ENCODE measurements at places on chromosomes 11 and 22.

DNA sequence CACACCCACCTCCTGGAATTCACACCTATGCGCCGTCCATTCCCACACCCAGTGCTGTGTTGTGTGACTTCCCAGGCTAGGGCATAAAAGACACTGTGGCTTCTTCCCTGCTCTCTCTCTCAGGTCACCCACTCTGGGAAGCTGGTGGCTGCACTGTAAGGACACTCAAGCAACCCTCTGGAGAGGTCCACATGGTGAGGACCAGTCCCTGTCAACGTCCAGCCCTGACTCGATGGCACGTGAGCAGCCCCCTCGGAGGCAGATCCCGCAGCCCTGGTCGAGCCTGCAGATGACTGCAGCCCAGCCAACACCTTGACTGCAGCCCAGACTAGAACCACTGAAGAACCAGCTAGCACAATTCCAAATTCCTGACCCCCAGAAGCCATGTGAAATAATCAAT is 16.2 kb downstream of the CBX7 start:
- no peak for DNase-seq

DNA sequence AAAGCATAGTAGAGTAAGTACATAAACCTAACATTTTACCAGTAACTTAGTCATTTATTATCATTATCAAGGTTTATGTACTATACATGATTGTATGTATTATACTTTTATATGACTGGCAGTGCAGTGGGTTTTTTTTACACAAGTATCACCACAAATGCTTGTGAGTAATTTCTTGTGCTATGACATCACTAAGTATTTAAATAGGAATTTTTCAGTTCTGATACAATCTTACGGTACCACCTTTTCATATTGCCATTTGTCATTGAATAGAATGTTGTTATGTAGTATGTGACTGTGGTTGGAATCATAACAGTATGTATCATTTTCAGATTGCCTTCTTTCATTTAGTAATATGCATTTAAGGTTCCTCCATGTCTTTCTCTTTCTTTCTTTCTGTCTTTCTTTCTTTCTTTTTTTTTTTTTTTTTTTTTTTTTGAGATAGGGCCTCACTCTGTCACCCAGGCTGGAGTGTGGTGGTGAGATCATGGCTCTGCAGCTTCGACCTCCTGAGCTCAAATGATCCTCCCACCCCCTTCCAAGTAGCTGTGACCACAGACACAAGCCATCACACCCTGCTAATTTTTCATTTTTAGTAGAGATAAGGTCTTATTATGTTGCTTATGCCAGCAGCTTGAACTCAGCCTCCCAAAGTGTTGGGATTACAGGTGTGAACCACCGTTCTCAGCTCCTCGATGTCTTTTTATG is 18.6 kb downstream of the ATM start:
- no peak for DNase-seq

GRCh38 chr11:33778675-33779074 is 4.4 kb upstream of the FBXO3 start:
- DNase-seq, result peak; percentile 37

GRCh38 chr11:2681408-2682145 is 18.2 kb downstream of the KCNQ1OT1 start:
- no peak for DNase-seq

DNA sequence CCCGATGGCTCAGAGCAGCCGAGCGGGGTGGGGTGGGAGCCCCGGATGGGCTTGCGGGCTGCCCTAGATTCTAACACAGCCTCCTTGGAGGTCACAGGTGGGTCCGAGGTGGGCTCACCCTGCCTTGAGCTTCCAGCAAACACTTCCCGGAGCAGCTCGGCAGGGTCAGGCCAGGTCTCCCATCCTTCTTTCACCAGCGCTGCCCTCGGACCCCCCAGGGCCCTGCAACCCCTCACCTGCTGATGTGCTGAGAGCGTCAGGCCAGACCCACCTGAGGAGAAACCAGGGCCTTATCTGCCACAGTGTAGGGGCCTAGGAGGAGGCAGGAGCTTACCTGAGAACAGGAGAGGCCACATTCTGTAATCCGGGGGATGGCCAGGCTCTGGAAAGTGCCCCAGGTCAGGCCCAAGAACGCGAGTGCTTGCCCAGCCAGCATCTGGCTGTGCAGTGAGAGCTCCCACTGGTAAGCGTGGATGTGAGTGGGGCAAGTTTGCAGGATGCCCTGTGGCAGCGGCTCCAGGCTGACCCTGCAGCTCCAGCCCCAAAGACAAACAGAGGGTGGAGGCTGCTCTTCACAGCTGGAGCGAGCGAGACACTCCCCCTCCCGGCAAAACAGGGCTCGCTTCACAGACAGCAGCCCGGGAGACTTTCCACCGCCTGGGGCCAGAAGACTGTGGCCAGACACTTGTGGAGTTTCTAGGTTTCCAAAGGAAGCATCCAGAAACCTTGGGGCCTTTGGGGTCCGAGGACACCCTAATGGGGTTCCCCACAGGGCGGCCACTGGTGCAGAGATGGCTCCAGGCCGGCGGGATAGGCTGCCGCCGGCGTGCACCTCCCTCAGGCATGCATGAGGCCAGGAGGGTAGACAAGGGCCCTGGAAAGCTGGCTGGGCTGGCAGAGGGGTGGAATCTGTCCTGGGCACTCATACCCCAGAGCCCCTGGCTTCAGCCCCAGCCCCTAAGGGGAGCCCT is at the start of gene IL17REL:
IL17REL (minus strand) TSS at position 555 of the 971 bp plus-strand sequence; CDS start at position 436, 119 bp downstream.
- no peak for DNase-seq

GRCh38 chr11:126888115-126888712 is 112.4 kb downstream of the KIRREL3 start:
- no peak for DNase-seq

DNA sequence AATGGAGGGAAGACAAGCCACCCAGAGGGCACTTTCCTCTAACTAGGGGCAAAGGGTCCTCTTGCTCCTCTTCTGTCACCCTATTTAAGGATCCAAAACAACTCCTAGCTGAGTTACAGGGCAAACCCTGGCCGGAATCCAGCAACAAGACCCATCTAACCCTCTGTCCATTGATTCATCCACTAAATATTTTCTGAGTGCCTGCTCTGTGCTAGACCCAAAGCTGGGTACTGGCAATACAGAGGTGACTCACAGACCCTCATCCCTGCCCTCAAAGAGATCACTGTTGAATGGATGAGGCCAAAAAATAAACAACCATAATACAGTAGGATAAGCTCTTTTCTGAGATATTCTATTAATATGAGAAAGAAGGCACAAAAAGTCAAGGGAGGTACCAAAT is 4.3 kb upstream of the GALNT18 start:
- no peak for DNase-seq

Measured in NCI-H187 treated with DMSO at 0.1 percent for 48 hours (cell line).